ENCODE measurements at places on chromosomes 1 and 21.

- DNase-seq, result no peak
Measured at GRCh38 chr1:167957710-167958109, 20.8 kb upstream of the MPC2 start.

DNA sequence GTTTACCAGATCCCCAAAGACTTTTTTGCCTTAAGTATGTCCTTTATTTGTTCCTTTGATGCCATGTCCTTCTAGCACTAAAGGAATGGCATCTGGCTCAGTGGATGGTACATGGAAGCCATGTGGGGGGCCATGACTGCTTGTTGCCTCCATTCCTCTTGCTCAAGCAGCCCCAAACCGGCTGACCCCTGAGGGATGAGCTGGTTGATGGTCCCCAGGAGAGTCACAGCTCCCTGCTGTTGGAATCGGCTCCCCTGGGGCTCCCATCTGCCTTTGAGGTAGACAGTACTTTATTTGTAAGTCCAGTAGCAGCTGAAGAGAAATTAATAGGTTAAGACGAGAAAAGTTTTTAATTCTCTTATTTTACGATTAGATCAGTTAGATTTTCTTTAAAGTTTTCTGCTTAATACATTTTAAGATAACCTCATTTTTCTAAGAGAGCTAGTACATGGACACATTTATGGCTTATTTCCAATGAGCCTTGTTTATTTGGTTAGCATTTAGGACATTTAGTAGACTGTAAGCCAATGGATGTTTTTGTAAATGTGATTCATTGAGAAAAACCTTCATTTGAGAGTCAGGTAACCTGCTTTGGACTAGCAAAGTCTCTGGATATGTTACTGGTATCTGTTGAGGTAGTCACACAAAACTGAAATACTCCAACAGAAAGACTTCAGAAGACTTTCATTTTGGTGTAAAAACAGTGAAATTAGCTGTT lies 88.2 kb downstream of the CAMTA1 start:
- no peak for DNase-seq

- no peak for DNase-seq
Measured at GRCh38 chr21:34691390-34692032, 22.7 kb downstream of the CLIC6 start.

- DNase-seq, result no peak
Measured at GRCh38 chr1:41361495-41362356, 492 bp downstream of the FOXO6 start.

GRCh38 chr1:190792873-190793272 lies 315.2 kb upstream of the BRINP3 start:
- DNase-seq, result no peak

GRCh38 chr1:27368869-27369582 lies 2.3 kb upstream of the MAP3K6 start:
- no peak for DNase-seq

GRCh38 chr1:168079761-168080160 lies 57.0 kb downstream of the GPR161 start:
- no peak for DNase-seq

DNA sequence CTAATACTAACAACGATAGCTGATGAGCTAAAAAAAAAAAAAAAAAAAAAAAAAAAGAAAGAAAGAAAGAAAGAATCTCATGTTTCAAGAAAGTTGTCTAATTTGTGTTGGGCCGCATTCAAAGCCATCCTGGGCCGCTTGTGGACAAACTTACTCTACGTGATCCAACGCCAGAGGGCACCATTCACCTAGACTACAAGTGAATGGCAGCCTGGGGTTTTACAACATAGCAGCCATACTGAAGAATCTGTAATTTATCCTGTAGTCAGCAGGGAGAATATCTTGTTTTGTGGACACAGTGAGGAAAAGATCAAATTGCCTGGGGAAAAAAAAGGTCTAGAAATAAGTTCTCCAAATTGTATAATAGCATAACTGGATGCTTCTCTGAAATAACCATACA lies 47.0 kb downstream of the CYP2J2 start:
- DNase-seq, result peak; percentile 74

DNA sequence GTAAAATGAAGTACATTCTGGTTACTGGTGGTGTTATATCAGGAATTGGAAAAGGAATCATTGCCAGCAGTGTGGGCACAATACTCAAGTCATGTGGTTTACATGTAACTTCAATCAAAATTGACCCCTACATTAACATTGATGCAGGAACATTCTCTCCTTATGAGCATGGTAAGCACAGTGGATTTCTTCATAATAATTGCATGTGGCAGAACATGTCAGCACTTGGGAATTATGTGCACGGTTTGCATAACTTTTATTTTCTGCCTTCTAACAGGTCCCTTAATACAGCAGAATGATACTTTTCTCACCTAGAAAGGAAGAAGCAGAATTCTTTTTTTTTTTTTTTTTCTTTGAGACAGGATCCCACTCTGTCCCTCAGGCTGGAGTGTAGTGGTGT lies 3.8 kb downstream of the CTPS1 start:
- no peak for DNase-seq

- DNase-seq, result no peak
Measured at GRCh38 chr1:102546251-102546650, 549.5 kb upstream of the OLFM3 start.

- peak; percentile 87 for DNase-seq
Measured at GRCh38 chr1:72282271-72283021, at the start of gene NEGR1. TSS of gene NEGR1 (minus strand) at chr1:72282539.

DNA sequence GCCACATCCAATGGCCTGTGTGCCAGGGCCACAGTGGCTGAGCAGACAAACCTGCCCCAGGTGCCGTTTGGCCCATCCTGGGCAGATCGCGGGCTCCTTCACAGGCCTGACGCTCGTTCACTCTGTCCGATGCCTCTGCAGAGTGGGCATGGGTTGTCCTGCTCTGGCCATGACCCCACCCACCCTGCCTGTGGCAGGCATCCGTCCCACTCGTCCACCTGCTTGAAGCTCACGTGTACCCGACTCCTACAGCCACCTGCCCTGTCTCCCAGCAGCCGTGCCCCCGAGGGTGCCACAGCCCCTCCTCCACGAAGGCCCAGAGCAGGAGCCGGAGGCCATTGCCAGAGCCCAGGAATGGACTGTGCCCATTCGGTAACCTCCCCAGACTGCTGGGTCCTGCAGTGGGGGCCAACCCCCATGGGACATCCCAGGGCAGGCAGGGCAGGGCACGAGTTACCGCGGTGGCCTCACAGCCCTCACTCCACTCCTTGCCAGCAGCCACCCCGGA lies 41.9 kb downstream of the TRIM11 start:
- DNase-seq, result no peak

- DNase-seq, result no peak
Measured at GRCh38 chr1:8752921-8753713, 64.3 kb downstream of the RERE start.

DNA sequence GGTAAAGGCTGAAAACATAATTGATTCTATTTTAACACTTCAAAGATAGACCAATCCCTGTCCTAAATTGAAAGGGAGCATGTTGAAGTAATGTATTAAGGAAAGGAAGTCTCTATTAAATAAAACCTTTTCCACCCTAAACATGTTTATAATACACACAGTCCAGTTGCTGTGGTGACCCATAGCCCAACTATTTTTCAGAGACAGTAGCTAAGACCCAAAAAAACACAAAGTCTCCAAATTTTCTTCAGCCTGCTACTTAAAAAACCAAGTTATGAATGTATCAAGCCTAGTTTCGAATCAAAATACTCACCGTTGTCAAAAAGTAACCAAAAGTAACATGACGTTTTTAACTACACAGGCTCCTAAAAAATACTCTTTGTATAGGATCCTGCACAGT lies 1.6 kb downstream of the ELK4 start:
- no peak for DNase-seq

- no peak for DNase-seq
Measured at GRCh38 chr1:220812308-220812707, 25.6 kb downstream of the MTARC1 start.

GRCh38 chr1:37673920-37674319 lies 18.4 kb upstream of the CDCA8 start:
- DNase-seq, result no peak

DNA sequence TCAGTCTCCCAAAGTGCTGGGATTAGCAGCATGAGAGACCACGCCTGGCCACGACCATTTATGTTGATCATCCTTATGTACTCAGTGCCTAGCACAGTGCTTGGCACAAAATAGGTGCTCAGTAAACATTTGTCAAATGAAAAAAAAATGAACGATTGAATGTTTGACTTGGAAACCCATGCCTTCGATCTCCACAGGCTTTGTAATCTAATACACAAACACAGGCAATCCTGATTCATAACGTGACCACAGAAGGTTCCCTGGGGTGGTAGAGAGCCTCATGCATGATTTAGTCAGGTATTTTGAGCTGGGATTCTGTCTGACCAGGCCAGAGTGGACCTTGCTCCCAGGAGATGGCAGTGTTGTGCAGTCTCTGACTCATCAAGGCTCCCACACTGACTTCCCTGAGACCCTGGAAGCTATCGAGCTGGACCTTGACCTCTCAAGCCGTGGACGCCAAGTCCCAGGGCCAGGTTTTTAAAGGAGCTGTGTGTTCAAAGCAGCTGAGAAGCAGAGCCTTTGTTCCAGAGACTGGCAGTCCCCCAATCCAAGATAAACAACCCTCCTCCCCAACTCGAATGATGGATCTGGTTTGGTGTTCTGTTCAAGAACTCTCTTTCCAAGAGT lies 81.1 kb downstream of the PGM1 start:
- DNase-seq, result peak; percentile 70

- no peak for DNase-seq
Measured at GRCh38 chr1:169491845-169492281, 6.1 kb upstream of the SLC19A2 start.

GRCh38 chr1:155277902-155278688 lies 832 bp downstream of the HCN3 start:
- peak; percentile 98 for DNase-seq

All from WERI-Rb-1 (cell line).